ENCODE measurements at places on chromosomes 2 and 18. TPM values are rescaled to one million over a fixed set of nuclear protein-coding genes. Genes with fewer than 3 reads are reported as not detected.

MYO7B gene
- total RNA-seq = 0.50 TPM

- DNase-seq = no peak
These were observed 37.3 kb downstream of the GREB1 start for GRCh38 chr2:11571170-11571569.

GRCh38 chr2:110674620-110675555 is 3.0 kb downstream of the BUB1 start:
- DNase-seq = peak; percentile 5

DNA sequence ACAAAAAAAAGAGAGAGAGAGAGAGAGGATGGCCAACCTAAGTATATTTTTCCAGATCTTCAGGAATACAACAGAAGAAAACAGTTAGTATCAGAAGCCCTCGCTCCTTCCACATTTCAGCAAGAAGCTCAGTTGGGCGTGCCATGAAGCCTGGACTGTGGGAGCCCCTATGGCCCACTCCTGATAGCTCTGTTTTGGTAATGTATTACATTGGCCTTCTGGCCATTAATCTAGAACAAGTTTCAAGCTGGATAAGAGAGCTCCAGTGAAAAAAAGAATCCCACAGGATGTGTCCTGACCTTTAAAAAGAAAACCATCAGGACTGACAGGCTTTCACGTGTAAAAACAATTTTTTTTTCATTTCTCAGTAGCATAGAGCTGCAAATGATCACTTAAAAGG is 197.9 kb downstream of the ICOS start:
- no peak for DNase-seq

DNA sequence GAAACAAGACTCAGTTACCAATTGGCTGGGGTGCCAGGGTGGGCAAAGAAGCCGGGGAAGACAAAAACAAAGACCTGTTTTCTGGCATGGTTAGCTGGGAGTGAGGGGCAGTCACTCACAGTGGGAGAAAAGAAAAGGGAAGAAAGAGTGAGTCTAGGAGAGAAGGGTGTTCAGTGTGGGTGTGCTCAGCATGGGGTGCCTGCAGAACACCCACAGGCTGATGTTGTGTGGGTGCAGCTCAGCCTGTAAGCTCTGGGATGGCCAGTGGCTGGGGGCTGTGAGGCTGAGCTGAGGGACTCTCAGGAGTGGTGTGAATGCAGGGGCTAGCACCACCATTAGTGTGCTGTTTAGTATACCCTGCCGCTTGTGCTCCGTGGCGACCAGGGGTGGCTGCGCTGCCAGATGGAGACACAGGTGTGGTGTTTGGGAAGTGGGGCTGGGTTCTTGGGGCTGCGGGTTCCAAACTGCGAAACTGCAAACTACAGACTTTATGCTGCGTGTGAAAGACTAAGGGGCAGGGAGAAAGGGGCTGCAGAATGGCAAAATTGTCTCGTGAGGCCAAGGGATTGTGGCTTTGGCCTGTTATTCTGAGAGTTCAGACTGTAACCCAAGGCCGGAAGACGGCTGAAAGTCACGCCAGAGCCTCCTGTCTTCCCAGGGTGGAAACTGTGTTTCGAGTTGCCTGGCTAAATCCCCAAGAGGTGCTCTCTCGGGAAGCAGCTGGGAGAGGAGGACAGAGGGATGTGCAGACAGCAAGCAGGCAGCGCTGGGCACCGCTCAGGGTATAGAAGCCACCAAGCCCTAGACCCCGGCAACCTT is 156.3 kb downstream of the TTC32 start:
- DNase-seq = no peak

DNA sequence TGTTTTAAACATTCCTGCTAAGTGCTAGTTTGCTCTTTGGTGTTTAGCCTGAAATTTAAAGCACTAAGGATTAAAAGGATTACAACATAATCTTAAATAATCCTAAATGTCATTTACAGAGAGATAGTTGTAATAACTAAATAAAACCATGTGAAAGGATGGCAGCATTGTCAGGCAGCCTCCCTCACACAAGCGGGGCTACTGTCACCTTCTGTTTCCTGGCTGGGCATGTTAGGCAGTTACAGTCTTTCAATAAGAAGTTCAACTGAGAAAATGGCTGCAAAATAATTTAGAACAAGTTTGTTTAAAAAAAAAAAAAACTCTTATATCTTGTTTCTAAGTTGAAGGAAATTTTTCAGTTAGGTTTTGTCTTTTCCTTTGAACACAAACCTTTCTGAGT is 124.9 kb downstream of the ARHGAP15 start:
- no peak for DNase-seq

DNA sequence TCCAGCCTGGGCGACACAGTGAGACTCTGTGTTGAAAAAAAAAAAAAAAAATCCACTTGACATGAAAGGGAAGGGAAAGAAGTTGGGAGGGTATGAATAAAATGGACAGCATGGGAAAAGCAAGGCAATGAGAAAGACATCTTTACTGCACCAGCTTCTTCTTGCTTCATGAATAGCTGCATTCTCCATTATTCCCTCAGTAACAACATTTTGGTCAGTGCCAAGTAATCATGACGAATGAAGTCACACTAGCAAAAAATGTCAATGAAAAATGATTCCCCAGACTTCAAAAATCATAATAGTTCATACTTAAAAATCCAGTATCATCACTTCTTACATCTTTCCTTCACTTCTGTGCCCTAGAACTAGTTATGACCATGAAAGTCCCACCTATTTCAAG is 30.4 kb downstream of the ADAM17 start:
- no peak for DNase-seq

- DNase-seq = no peak
These were observed 264.2 kb downstream of the SS18 start for GRCh38 chr18:25825979-25826776.

- DNase-seq = no peak
These were observed 1.1 kb upstream of the HOXD9 start for GRCh38 chr2:176121190-176122051.

GRCh38 chr2:20571644-20572215 is 79.2 kb downstream of the HS1BP3 start:
- no peak for DNase-seq

- DNase-seq = no peak
These were observed 258.3 kb downstream of the SETBP1 start for GRCh38 chr18:44938720-44939665.

DNA sequence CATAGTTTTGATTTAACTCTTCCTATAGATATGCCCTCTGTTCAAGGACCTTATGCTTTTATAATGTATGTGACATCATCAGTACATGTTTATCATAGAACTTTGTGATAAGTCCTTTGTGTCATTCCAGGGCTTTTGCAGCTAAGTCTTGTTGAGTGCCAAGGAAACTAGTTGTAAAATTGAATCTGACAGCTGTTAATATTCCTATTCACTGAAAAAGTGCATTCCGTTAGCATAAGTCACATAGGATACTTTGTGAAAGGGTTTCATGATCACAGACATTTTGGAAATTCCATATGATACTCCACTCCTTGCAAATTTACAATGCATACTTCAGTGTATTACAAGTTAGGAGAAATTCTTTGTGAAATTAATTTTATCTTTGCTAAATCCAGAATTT is 503.4 kb downstream of the CCDC85A start:
- DNase-seq = no peak

DNA sequence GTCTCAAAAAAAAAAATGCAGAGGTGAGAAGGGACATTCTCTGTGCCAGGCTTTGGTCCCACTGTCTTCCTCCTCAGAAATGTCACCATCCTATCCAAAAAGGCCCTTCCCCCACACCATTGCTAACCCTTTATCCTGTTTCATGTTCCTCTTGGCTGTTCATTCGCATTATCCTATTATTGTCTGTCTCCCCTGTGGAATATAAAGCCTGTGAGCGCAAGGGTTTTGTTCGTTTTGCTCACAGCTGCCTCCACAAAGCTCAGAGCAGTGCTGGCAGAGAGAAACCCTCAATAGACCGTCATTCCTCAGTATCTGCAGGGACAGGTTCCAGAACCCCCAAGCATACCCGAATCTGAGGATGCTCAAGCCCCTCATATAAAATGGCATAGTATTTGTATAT is 91.8 kb downstream of the LOXHD1 start:
- no peak for DNase-seq

TMEM169 gene
- 1.6 TPM for total RNA-seq

DNA sequence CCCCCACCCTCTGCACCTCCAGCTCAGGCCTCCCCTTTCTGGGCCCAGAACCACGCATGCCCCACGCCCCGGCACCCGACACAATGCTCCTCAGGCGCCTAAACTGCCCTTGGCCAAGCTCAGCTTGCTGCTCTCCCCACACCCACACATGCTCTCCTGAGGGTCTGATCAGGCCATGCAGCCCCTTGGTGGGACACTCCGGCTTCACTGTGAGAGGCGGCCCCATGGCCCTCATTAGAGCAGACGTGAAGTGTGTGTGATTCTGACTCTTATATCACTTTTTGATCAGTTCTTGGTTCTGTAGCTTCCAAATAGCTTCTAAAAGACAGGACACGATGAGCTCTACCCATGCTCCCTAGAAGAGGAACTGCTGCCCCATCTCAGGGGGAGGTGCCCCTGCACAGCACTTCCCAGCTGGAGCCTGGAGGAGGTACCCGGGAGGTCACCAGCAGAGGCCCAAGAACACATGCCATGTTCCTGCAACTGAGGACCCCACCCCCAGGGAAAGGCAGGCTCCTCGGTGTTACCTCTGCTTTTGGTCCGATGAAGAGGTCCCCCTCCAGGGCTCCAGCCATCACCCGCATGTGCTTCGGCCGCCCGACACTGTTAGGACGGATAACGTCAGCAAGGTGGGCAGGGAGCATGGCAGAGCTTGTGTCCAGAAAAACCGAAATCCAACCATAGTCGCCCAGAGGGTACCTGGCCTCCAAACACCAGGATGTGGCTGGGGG is 3.6 kb downstream of the ACTR1B start:
- DNase-seq = no peak

ZNF512 gene
- total RNA-seq = 23.2 TPM

GRCh38 chr2:176542476-176542875 is 273.2 kb downstream of the MTX2 start:
- DNase-seq = no peak

GRCh38 chr2:36800381-36800780 is 103.9 kb downstream of the VIT start:
- peak; percentile 61 for DNase-seq

CCDC148 gene
- total RNA-seq = 0.14 TPM

ALK gene
- 0.25 TPM for total RNA-seq

DNA sequence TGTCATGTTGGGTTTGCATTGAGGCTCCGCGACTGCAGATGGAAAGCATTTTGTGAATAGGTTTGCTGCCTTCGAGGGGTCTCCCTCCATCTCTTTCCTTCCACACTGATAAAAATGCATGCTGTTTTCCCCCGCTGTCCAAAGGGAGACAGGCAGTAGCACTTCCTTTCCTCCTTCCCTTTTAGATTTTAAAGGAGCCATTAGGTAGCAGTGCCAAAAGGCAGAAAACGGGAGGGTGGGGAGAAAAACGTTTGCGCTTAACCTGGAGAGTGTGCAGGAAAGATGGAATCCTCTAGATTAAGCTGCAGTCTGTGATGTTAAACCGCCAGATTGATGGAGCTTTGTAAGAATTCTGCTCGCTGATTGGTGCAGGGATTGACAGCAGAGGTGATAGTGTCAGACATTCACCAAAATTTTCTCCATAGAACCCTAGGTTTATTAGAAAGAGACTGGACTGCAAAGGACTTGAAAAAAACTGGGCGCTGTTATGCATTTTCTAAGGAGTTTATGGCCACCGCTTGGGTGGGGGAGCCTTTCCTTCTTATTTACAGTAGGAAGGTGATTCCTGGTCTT is 688 bp downstream of the MAPRE2 start:
- DNase-seq = no peak

- DNase-seq = peak; percentile 38
These were observed 721 bp downstream of the ADAM17 start for GRCh38 chr2:9554921-9555296.

GRCh38 chr18:47635416-47635815 is 295.0 kb downstream of the SMAD2 start:
- no peak for DNase-seq

- no peak for DNase-seq
These were observed 205.4 kb downstream of the HDAC4 start for GRCh38 chr2:239195318-239195871.

DNA sequence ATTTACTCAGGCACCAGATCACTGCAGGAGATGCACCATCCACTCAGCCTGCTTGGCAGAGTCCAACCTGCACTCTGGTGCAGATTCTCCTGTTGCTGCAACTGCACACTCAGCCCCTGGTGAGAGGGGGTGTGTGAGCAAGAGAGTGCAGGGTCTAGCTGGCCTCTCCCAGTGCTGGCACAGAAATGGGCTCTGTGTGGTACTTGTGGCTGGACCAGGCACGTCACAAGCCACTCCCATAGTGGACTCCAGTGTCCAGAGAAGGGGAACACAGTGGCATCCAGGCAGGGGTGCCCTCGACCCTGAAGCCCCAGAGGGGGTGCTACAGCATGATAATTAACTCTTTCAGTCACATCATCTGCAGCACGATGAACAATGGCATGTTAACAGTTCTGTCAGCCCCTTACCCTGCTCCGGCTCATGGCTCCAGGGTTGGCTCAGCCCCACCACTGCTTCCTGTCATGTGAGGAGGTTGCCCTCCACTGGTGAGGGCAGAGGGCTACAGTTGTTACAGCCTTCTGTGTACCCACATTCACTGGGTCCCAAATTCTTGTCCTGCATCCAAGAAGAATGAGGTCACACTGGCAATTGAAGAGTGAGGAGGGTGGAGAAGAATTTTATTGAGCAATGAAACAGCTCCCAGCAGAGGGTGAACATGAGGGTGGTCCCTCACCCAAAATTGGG is 135.7 kb downstream of the EVA1A start:
- DNase-seq = no peak

GRCh38 chr18:50453014-50453680 is 78.3 kb downstream of the SKA1 start:
- DNase-seq = no peak

VAPA gene
- total RNA-seq = 209 TPM

TRIM43B gene
- not detected for total RNA-seq

ACOXL gene
- total RNA-seq = 0.44 TPM

- peak; percentile 18 for DNase-seq
These were observed 11.8 kb downstream of the PLEKHM3 start for GRCh38 chr2:208013285-208014178.

ITGA6 gene
- 8.6 TPM for total RNA-seq

C2orf15 gene
- 1.9 TPM for total RNA-seq

DNA sequence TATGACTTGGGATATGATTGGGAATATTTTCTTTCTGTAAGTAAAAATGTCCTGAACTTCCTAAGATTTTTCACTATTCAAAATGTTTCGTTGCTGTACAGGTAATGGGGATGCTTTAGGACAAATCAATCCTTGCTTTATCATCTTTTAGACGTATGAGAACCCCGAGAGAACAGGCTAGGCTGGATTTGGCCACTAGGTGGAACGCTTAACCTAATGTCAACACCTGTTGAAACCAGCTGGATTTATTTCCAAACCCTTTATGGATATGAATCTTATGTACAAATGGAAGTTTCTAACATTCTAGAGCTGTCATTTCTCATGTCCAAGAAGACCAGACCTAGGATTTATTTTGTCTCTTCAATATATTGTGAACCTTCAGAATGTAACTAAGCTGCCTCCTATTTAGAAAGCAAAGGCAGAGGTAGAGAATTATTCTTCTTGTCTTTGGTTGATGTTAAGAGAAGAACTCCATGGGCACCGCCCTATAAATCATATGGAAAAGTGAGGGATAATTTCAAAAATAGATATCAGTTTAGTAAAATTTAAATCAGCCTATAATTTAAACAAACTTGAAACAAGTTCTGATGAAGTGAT is 96.7 kb downstream of the PMAIP1 start:
- DNase-seq = peak; percentile 16

ELOA2 gene
- not detected for total RNA-seq
